ENCODE measurements at places on chromosomes 3 and 15.

- DNase-seq = no peak
These were observed 42.5 kb upstream of the SRGAP3 start for GRCh38 chr3:9291821-9292410.

GRCh38 chr3:71488391-71488809 is 95.1 kb downstream of the FOXP1 start:
- no peak for DNase-seq

DNA sequence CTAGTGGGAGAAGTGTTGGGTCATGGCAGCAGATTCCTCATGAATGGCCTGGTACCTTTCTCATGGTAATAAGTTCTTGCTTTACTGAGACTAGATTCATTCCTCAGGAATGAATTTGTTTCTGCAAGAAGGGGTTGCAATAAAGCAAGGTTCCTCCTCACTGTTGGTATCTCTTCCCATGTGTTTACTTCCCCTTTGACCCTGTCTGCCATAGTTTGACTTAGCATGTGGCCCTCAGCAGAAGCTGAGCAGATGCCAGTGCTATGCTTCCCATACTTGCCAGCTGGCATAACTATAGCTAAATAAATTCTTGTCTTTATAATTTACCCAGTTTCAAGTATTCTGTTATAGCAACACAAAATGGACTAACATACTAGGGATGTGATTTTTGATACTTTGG is 163.6 kb upstream of the COL8A1 start:
- no peak for DNase-seq

DNA sequence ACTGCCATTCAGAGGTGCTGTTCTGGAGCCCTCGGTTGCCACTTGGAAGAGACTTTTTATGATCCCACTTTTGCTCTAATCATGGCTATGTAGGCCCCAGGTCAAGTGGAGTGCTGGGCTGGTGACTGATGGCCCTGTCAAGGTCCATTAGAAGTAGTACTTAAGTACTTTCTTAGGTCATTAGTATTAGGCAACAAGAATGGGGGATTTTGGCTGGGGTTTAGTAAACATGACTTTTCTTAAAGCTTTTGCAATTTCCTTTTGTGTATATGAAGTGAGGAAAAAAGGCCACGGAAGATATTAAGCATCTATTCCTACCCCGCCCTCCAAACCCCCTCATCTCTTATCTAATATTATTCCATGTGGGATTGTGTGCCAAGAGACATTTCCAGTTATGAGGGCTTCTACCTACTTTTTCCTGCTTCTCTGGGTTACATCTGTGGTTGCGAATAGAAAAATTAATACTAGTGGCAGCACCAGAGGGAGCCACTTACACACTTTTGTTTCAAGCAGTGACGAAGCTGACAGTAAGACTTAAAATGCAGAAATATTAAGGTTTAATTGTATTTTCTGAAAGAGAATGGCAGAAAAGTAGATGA is 13.9 kb downstream of the NLGN1 start:
- DNase-seq = no peak

GRCh38 chr15:85889956-85890619 is 95.4 kb upstream of the KLHL25 start:
- no peak for DNase-seq

GRCh38 chr3:53675022-53675697 is 171.1 kb downstream of the CHDH start:
- no peak for DNase-seq

- DNase-seq = no peak
These were observed 102.6 kb upstream of the SATB1 start for GRCh38 chr3:18527691-18528090.

- no peak for DNase-seq
These were observed 189.6 kb downstream of the GHSR start for GRCh38 chr3:172258624-172259023.
